ENCODE measurements at places on chromosomes 3 and 15.

GRCh38 chr3:177468331-177468730 is 271.0 kb upstream of the TBL1XR1 start:
- no peak for DNase-seq

DNA sequence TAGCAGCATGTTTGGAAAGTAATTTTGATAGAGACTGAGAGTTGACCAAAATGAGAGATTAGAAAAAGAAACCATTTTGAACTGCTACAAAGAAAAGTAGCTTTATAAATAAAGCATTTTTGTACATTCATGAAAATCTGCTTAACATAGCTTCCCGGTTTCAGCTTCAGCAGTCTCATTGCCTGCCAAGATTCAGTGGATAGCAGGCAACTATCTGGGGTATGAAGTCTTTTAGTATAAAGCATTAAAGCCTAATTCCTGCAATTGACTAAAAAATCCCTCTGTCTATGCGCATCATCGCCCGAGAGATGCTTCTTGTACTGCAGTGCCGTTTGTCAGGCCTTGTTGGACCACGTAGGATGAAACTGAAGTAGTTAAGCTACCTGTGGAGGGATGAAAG is 588.4 kb downstream of the NAALADL2 start:
- DNase-seq = no peak

GRCh38 chr3:157695586-157695985 is 192.4 kb upstream of the VEPH1 start:
- no peak for DNase-seq

DNA sequence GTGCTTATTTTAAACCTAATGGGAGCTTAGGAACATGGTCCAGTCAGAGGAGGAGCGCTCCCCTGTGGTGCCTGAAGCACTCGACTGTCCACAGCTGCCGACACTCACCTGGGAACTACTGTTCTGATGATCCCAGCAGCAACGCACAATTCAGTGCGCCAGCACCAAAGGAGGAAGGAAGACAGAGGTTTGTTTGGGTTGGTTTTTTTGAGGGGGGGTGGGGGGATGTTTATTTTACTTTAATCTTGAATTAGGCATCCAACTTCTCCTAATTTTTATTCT is 48.8 kb upstream of the VGLL4 start:
- no peak for DNase-seq

DNA sequence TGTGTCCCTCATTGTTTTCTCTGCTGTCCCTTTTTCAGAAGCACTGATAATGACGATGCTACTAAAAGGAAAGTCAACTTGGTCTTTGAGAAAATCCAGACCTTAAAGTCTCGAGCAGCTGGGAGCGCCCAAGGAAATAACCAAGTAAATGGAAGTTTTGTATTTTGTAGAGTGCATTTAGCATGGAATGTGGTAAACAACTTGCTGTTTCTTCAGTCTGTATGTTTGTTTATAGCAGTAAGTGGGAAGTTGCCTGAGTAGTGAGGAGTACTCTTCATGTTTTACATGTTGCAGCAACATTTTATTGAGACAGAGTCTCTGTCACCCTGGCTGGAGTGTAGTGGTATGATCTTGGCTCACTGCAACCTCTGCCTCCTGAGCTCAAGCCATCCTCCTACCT is 66.0 kb downstream of the CGNL1 start:
- no peak for DNase-seq

- DNase-seq = no peak
Measured at GRCh38 chr3:148280623-148281242, 417.0 kb upstream of the AGTR1 start.

DNA sequence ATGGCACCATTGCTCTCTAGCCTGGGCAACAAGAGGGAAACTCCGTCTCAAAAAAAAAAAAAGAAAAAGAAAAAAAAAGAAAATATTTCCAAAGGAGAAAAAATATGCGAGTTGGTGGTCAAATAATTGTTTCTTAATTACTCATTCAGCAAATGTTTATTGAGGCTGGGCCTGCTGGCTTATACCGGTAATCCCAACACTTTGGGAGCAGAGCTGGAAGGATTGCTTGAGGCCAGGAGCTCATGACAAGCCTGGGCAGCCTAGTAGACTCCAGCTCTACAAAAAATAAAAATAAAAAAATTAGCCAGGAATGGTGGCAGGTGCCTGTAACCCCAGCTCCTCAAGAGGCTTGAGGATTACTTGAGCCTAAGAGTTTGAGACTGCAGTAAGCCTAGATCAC is 4.1 kb downstream of the KNL1 start:
- DNase-seq = no peak

DNA sequence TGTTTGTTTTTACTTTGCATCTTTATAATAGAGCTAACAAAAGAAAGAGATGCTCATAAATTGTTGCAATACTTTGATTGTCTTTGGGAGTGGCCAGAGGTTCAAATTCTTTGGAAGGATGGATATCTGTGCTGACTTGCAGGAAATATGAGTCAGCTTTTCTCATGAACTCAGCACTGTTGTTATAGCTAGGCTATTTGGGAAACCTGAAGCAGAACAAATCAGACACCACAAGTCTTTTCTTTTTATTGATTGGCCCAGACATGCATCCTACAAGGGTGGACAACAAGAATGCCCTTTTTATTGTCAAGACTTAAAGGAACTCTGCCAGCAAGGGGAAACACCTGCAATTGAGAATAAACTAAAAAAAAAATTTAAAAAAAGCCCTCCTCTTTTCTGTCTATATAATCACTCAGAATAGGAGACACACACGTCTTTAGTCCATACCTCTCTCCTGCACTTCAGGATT is 4.6 kb upstream of the DENND4A start:
- no peak for DNase-seq

- no peak for DNase-seq
Measured at GRCh38 chr15:49330166-49330565, 92.9 kb upstream of the FGF7 start.

- DNase-seq = no peak
Measured at GRCh38 chr15:33985751-33986150, 17.5 kb downstream of the CHRM5 start.

GRCh38 chr3:55546866-55547669 is 60.0 kb upstream of the WNT5A start:
- DNase-seq = no peak

DNA sequence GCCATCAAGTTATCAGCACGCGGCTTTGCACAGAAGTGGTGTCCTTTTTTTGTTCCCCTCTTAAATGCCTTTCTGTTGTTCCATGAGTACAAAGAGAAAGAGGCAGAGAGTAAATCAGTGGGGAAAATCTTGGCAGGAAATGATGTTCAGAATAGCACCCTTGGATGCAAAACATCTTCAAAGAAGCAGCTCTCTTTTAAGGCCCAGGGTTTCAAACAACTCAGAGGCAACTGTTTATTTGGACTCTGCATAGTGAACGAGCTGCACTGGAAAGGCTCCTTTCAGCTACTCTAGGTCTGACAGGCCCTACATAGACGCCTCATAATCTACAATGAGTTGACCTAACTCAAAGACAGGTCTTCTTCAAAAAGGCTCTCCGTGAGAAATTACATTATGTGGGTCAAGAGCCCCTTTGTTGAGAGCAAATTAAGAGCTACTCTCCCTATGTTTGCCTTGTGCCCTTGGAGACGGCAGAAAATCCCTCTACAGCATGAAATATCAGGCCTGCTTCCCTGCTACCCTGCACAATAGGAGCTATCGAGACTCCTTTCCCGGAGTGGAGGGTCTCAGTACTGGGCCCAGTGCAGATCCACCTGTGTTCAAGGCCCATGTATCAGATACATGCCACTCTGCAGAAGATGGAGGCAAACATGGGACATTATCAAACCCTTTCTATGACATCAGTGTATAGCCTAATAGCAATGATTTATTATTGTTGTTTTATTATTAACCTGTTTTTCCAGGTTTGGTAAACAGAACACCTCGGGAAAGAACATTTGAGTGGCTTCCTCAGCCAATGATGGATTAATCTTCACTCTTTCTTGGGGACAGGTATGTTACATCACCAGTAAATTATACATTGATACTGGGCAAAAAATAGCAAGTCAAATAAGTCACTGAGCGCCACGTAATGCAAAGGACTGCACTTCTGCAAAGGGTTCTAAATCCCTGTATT is 53.1 kb downstream of the HEG1 start:
- peak; percentile 12 for DNase-seq

Measured in CD4-positive, alpha-beta T cell treated with Interleukin-12 subunit alpha and Interleukin-12 subunit beta, for 1 hour (primary cell).